Gastrocnemius medialis (tissue), 4 donors: ENCODE measurements at places on chromosomes 3 and 15. TPM values are rescaled to one million over a fixed set of nuclear protein-coding genes. Genes with fewer than 3 reads are reported as not detected.

GNAT1 gene
- total RNA-seq, result not detected

SH2D7 gene
- not detected for total RNA-seq

ZDHHC19 gene
- not detected for total RNA-seq

DNA sequence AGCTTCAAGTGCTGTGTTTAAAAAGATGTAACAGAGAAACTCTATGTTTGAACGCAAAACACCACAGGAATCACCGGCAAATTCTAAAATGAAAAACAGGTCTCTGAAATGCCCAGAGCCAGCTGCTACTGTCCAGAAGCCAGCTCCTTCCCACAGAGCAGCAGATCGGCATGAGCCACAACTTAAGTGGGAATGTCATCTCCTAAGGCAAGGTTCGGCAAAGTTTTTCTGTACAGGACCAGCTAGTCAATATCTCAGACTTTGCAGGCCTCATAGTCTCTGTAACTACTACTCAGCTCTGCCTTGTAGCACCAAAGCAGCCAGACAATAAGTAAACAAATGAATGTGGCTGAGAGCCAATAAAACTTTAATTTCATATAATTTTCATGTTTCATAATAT, 4.9 kb downstream of the PLOD2 start:
- no peak for DNase-seq

DNA sequence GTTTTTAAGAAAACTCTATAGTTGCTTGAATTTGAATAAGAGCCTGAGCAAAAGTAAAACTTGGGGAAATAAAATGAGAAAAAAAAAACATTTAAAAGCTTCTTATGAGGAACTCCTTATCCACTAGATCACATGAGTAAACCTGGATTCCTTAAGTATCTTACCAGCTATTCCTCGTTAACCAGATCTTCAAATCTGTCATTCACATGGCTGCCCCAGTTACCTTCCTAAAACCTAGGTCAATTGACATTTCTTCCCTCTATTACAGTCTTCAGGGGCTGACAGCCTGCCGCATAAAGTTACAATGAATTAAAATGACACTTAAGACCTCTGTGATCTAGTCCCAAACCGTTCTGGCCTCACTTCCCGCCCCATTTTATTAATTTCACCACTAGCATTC, 583.6 kb downstream of the NR2F2 start:
- DNase-seq, result no peak
